SJSA1 (cell line): ENCODE measurements at places on chromosomes 4 and X. TPM values are rescaled to one million over a fixed set of nuclear protein-coding genes. Genes with fewer than 3 reads are reported as not detected.

GRCh38 chr4:74715706-74716435, 78.5 kb downstream of the BTC start:
- no peak for DNase-seq
- H3K4me3 ChIP-seq, result no peak overlapping the region
- no peaks in the 10 kb centered on the region for H3K36me3 ChIP-seq
- no peak overlapping the region for H3K27ac ChIP-seq
- H3K27me3 ChIP-seq, result no peaks in the 10 kb centered on the region

DNA sequence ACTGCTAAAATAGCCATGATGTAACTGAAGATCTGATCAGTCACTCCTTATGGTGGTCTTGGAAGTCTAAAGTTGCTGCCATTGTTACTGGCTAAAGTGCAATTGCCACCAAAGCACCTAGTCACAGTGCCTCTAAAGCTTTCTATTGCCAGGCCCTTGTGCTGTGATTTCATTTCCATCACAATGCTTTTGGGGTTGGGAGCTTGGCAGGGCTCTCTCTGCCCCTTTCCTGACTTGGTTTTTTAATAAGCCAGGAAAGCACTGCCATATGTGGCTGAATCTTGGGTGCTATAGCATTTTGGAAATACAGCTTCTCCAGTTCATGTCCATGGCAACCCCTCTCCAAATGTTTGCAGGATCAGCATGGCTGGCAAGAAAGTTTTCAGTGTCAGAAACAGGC, 1712.4 kb upstream of the TENM3 start:
- no peak overlapping the region for H3K27ac ChIP-seq
- no peak overlapping the region for H3K4me3 ChIP-seq
- no peaks in the 10 kb centered on the region for H3K36me3 ChIP-seq
- no peaks in the 10 kb centered on the region for H3K27me3 ChIP-seq

DNA sequence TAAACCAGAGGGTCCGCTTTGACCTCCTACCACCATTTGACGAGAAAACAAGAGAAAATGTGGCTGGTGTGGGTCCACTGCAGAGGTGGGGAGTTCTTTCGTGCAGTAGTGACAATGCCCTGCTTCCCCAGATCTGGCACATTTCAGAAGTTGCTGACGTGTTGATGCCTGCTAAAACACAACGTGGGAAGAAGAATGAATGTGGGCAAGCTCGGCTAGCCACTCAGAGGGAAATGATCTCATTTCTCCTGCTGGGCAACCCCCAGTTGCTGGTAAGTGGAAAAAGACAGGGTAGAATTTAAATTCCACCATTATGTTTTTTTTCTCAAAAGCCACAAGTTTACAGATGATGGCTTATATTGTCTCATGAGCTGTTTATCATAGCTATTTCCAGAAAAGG, 77.9 kb downstream of the LUZP4 start:
- H3K4me1 ChIP-seq, result peaks cover 33% of the 10 kb centered on the region
- H3K27me3 ChIP-seq, result no peaks in the 10 kb centered on the region
- H3K36me3 ChIP-seq, result no peaks in the 10 kb centered on the region
- no peak overlapping the region for H3K4me3 ChIP-seq
- H3K27ac ChIP-seq, result peak overlapping the region; percentile 86

- no peak overlapping the region for H3K27ac ChIP-seq
- H3K36me3 ChIP-seq, result peaks cover 8% of the 10 kb centered on the region
- H3K4me3 ChIP-seq, result no peak overlapping the region
Observed at GRCh38 chr4:94603170-94603747, 151.5 kb downstream of the PDLIM5 start.

GRCh38 chrX:152614791-152615190, 22.9 kb upstream of the GABRQ start:
- no peak for DNase-seq
- no peaks in the 10 kb centered on the region for H3K4me1 ChIP-seq
- H3K27ac ChIP-seq, result no peak overlapping the region
- H3K4me3 ChIP-seq, result no peak overlapping the region
- no peaks in the 10 kb centered on the region for H3K36me3 ChIP-seq

DNA sequence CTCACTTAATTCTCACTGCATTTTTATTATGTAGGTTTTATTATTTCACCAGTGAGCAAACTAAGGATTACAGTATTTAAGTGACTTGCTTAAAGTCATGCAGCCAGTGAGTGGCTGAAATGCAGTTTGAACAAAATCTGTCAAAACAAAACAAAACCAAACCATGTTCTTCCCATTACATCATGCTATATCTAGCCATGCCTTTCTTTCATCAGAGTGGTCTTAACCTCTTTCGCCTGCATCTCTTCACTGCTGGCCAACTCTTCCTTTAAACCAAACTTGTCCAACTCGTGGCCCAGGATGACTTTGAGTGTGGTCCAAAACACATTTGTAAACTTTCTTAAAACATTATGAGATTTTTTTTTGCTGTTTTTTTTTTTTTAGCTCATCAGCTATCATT, 223.2 kb downstream of the PCDH7 start:
- no peaks in the 10 kb centered on the region for H3K4me1 ChIP-seq
- H3K4me3 ChIP-seq, result no peak overlapping the region

GRCh38 chrX:116246261-116246660, 75.7 kb downstream of the AGTR2 start:
- H3K4me3 ChIP-seq, result no peak overlapping the region
- H3K36me3 ChIP-seq, result no peaks in the 10 kb centered on the region
- peaks cover 4% of the 10 kb centered on the region for H3K4me1 ChIP-seq
- H3K27me3 ChIP-seq, result no peaks in the 10 kb centered on the region
- peak; percentile 39 for DNase-seq

- H3K4me3 ChIP-seq, result no peak overlapping the region
- H3K27me3 ChIP-seq, result no peaks in the 10 kb centered on the region
- H3K36me3 ChIP-seq, result no peaks in the 10 kb centered on the region
- no peaks in the 10 kb centered on the region for H3K4me1 ChIP-seq
Observed at GRCh38 chr4:81562093-81562492, 90.4 kb upstream of the RASGEF1B start.

- H3K4me1 ChIP-seq, result no peaks in the 10 kb centered on the region
- no peaks in the 10 kb centered on the region for H3K27me3 ChIP-seq
- H3K27ac ChIP-seq, result no peak overlapping the region
- no peak for DNase-seq
- H3K4me3 ChIP-seq, result no peak overlapping the region
Observed at GRCh38 chrX:23554304-23554703, 113.0 kb upstream of the PRDX4 start.

- H3K4me1 ChIP-seq, result no peaks in the 10 kb centered on the region
- DNase-seq, result no peak
- no peak overlapping the region for H3K27ac ChIP-seq
- H3K36me3 ChIP-seq, result no peaks in the 10 kb centered on the region
Observed at GRCh38 chr4:188130355-188130754, 8.9 kb upstream of the TRIML1 start.

- H3K27ac ChIP-seq, result no peak overlapping the region
- DNase-seq, result no peak
- H3K36me3 ChIP-seq, result no peaks in the 10 kb centered on the region
Observed at GRCh38 chr4:187000281-187000680, 276.6 kb upstream of the FAT1 start.

GRCh38 chr4:57157596-57158137, 47.5 kb upstream of the IGFBP7 start:
- peaks cover 25% of the 10 kb centered on the region for H3K4me1 ChIP-seq
- H3K36me3 ChIP-seq, result no peaks in the 10 kb centered on the region
- no peaks in the 10 kb centered on the region for H3K27me3 ChIP-seq
- H3K27ac ChIP-seq, result no peak overlapping the region
- DNase-seq, result no peak
- H3K4me3 ChIP-seq, result no peak overlapping the region

GRCh38 chrX:134998246-134998645, 7.5 kb downstream of the SMIM10 start:
- H3K27me3 ChIP-seq, result no peaks in the 10 kb centered on the region
- no peaks in the 10 kb centered on the region for H3K36me3 ChIP-seq
- no peak for DNase-seq
- peaks cover 21% of the 10 kb centered on the region for H3K4me1 ChIP-seq
- no peak overlapping the region for H3K27ac ChIP-seq
- H3K4me3 ChIP-seq, result no peak overlapping the region

GRCh38 chrX:35699642-35700041, 98.5 kb upstream of the MAGEB16 start:
- H3K4me3 ChIP-seq, result no peak overlapping the region
- H3K27ac ChIP-seq, result no peak overlapping the region
- H3K27me3 ChIP-seq, result no peaks in the 10 kb centered on the region
- H3K4me1 ChIP-seq, result no peaks in the 10 kb centered on the region

DNA sequence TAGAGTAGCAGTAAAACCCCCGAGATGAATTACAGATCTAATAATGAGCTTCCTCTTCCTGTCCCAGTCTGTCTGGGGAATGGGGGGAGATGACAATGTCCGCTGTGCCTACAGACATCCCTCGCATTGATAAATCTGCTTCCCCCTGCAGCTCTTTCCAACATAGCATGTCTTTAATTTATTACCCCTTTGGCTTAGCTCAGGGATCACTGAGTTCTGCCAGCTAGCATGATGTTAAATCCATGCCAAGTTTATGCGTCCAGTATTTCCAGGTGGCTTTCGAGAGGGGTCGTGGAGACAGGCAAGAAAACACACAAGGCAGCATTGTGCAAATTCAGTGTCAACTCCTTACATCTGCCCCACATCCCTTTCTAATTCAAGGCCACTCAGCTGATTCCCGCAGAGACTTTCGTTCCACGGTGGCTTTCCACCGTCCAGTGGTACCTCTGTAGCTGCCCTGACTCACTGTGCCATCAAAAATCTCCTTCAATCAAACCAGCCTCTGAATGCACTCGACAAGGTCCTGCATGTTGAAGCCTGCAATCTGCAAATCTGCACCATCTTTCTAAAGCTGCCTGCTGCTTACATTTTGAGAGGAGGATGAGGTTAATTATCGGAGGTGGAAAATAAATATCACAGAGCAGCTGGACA, 75.1 kb downstream of the MXRA5 start:
- H3K4me3 ChIP-seq, result no peak overlapping the region
- H3K36me3 ChIP-seq, result no peaks in the 10 kb centered on the region
- H3K27me3 ChIP-seq, result no peaks in the 10 kb centered on the region
- H3K4me1 ChIP-seq, result peaks cover 48% of the 10 kb centered on the region

GRCh38 chr4:76095568-76095967, 21.1 kb downstream of the ART3 start:
- no peaks in the 10 kb centered on the region for H3K36me3 ChIP-seq
- H3K27me3 ChIP-seq, result peaks cover 9% of the 10 kb centered on the region; the same call in 1 of the 2 replicates
- H3K27ac ChIP-seq, result no peak overlapping the region
- DNase-seq, result no peak

GAGE1 gene
- total RNA-seq, result not detected in 2 replicates

PAGE2B gene
- total RNA-seq, result not detected in 2 replicates

OCIAD1 gene
- total RNA-seq, result 51.8 and 54.6 TPM in 2 replicates

GPR173 gene
- 0.19 and 0.42 TPM in 2 replicates for total RNA-seq

CHRNA9 gene
- not detected in 2 replicates for total RNA-seq

ADH5 gene
- 206 and 212 TPM in 2 replicates for total RNA-seq

DCLK2 gene
- total RNA-seq, result 5.2 and 5.7 TPM in 2 replicates

LANCL3 gene
- total RNA-seq, result 0.03 TPM in 1 of 2 replicates, not detected in the other

SULT1E1 gene
- total RNA-seq, result not detected in 2 replicates
